ENCODE measurements at places on chromosomes 12 and 14.

DNA sequence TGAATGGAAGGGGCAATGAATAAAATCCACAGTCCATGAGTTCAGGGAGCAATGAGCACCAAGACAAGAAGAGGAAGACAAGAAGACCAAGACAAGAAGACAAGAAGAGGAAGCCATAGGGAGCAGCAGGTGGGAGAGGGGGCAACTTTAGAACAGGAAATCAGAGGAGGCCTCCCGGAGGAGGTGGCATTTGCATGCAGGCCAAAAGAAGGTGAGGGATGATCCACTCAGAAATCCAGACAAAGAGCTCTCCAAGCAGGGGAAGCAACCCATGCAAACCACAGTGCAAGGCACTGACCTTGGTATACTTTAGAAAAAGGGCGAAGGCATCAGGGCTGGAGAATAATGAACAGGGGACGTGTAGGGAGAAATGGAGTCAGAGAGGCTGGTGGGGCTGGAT, 58.6 kb downstream of the SCARB1 start:
- no peak for DNase-seq

DNA sequence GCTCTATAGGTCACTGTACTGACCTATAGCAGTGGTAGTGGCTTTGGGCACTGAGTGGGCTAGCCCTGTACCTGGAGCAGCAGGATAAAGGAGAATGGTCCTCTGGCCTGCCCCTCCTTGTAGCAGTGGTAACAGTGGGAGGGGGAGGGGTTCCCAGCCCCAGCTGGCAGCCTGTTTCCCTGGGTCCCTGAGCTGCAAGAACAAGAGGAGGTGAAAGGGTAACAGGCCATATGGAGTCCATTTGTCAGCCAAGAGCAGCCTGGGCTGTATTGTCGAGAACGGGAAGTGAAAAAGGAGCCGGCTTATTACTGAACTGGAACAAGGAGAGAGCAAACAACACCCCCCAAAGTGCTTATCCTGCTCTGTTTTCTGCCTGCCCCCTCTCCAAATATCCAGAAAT, 73.8 kb upstream of the SRSF5 start:
- DNase-seq = no peak

DNA sequence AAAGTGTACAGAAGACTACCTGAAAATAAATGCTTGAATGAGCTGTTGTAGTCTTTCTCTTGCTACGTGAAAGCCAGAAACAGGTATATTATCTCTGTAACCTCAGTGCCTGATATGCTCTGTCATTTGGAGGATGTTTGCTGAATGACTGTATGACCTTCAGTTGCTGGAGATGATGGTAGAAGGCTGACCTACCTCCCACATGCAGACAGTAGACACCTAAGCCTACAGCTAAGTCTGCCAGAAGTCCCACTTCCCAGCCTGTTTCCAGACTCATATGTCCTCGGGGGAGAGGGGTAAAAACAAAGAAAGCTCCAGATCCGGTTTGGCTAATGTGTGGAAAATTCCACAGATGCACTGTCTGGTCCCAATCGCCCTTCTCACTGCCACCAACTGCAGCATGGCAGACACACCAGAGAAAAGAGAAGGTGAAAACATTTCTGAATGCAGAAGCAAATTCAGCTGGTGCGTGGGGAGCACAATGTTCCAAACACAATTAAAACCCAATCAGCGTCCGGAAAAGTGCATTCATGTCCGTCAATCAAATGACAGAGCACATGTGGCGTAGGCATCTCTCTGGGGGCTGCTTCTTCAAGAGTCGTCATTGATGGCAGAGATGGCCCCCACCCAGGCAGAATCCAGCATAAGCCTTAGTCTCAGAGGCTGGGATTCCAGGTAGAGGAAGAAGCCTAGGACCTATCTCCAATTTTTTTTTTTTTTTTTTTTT, 76.3 kb upstream of the TBX3 start:
- DNase-seq = no peak

DNA sequence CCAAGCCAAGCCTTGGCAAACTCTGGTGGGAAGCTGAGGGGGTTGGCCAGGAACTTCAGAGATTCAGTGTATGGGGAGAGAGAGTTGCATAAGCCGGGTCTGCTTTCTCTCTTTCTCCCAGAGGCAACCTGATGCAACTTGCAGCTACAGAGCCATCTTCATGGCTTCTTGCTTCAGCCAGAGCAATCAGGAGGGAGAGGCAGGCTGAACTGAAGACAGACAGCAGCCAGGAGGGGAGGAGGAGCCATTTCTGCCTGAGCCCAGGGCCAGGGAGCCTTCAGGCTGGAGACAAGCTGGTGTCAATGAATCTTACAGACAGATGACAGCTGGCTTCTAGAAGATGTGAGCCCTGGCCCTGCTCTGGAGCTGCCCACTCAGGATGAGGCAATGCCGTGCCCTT, 18.7 kb downstream of the NPC2 start:
- DNase-seq = no peak

- no peak for DNase-seq
These were observed 6.2 kb downstream of the GPR19 start for GRCh38 chr12:12689647-12690300.

DNA sequence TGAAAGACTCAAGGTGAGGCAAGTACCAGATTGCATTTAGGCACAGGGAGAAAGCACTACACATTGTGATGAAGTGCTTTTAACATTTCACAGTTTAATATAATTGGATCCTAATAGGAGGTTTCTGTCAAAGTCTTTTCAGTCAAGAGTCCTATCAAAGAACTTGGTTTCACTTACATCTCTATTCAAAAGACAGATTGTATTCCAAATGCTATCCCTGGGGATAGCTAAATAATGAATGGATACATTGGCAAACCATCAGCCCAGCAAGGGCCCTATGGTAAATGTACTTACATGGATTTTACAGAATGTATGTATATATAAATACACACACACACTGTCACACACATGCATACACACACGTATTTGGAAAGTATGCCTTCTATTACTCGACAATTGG, 655.5 kb upstream of the FLRT2 start:
- no peak for DNase-seq

GRCh38 chr14:67551940-67552339, 18.9 kb downstream of the PLEKHH1 start:
- no peak for DNase-seq
